ENCODE measurements at places on chromosomes 6 and 20.

GRCh38 chr6:159809149-159809548, 9.1 kb downstream of the PNLDC1 start:
- no peak for DNase-seq

DNA sequence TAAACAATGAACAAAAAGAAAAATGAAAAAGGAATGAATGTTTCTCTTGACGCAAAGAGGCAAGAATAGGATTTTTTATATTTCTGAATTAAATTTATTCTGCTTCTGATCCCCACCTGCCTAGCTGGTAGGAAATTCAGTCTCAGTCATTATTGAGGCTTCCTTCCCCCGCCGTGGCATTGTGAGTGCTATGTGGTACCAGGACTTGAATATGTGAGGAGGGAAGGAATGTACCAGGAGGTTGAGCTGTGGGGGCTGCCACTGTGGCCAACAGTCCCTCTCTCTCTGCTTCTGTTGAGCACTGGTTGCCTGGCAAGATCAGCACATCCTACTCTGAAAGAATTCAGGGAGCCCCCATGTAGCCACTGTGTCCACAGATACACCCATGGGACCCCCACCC, 368.1 kb upstream of the JARID2 start:
- no peak for DNase-seq

GRCh38 chr20:37327748-37328147, 18.2 kb upstream of the SRC start:
- no peak for DNase-seq

DNA sequence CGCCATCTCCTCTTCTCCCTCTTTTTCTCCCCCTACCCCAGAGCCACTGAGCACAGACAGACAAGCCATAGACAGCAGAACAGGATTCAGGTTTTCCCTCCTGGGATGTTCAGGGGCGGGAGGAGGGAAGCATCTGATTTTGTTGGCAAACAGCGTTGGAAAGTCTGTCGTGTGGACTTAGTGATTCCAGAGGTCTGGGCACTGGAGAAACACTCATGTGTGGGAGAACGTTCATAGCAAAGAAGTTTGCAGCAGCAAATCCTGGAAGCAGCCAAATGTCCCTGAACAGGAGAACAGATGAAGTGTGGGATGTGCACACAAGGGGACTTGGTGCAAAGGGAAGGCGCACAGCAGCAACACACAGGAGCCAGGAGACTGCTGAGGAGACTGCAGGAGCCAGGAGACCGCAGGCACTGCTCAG, 264.1 kb upstream of the CDYL start:
- DNase-seq, result no peak

- DNase-seq, result no peak
Observed at GRCh38 chr6:147448775-147449174, 59.7 kb upstream of the SAMD5 start.

DNA sequence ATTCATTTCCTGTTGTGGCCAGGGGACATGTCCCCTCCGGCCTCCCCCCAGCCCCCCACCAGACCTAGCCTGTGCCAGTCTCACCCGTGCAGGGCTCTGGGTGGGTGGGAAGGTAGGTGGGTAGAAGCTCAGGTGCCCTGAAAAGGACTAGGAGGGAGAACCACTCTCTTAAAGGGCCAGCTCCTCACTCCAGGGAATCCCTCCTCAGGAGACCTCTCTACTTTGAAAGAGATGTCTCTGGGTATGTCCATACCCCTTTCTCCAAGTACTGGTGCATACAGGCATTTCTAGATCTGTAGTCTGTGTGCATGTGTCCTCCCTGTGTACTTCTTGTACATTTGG, 60.8 kb upstream of the EPB41L1 start:
- no peak for DNase-seq

GRCh38 chr20:33985280-33985679, 8.4 kb upstream of the RALY start:
- no peak for DNase-seq

DNA sequence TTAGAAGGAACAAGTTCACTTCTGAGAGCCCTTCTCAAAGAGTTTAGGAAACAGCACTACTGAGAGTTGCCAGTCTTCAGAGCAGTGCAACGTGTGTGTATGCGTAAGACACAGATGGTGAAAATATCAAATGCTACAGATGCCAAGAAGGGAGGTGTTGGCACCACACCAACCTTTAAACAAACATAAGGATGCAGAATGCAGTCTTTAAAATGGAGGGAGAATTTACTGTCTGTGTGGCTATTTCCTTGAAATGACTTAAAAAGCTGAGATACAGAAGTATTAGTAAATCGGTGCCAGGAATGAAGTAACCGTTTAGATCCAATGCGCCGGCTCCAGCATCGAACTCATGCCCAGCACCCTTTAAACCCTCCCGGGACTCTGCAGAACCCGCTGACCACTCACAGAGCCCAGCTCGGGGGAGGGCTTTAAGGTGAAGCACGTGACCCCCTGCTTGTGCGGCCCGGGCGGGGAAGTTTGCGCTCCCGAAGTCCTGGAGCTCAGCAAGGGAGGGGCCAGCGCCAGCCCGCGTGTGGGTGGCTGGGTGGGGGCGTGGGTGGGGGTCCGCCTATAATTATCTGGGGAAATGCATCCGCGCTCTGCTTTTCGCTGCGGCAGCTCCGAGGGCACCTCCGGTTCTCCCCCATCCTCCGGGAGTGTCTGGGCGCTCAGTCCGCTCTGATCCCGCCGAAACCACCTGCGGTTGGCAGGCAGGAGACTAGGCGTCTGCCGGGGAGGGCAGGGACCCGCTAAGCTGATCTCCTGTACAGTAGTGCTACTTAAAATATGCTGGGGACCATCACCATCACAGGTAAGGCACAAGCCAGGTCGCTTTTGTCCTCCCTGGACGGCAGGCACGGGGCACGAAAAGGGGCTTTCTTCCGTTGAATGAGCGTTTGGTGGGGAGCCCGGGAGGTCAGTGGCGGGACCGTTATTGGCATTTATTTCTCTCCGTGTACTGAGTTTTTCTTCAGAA, 66.0 kb downstream of the ZBTB2 start:
- DNase-seq, result no peak

DNA sequence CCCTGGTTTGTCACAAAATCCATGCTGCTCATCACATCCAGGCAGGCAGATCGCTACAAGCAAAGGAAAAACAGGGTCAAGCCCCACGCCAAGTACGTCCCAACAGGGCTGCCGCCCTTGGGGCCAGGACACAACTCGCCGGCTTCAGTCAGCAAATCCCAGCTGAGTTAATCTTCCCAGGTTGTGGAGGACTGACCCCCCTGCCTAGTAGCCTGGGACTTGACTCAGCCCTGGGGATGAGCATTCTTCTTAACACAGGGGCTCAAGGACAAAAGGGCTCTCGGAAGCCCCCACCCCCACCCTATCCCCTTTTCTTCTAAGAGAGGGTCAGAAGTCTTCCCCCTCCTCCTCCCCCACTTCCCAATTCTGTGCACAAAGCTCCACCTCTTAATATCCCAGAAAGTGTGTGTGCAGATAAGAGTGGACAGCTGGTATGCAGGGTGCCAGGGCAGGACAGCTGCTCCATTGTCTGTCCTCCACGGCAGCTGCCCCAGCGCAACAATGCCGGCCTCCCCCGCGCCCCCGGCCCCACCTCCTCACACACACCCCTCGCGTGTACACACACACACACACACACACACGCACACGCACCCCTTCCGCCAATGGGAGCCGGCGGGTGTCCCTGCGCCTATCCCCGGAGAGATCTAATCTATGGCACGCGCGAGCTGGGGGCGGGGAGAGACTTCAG, 4.5 kb downstream of the DLL1 start:
- no peak for DNase-seq

- DNase-seq, result no peak
Observed at GRCh38 chr6:133637436-133637835, 251.5 kb upstream of the TCF21 start.

- DNase-seq, result no peak
Observed at GRCh38 chr20:22529150-22530019, 55.0 kb downstream of the FOXA2 start.

DNA sequence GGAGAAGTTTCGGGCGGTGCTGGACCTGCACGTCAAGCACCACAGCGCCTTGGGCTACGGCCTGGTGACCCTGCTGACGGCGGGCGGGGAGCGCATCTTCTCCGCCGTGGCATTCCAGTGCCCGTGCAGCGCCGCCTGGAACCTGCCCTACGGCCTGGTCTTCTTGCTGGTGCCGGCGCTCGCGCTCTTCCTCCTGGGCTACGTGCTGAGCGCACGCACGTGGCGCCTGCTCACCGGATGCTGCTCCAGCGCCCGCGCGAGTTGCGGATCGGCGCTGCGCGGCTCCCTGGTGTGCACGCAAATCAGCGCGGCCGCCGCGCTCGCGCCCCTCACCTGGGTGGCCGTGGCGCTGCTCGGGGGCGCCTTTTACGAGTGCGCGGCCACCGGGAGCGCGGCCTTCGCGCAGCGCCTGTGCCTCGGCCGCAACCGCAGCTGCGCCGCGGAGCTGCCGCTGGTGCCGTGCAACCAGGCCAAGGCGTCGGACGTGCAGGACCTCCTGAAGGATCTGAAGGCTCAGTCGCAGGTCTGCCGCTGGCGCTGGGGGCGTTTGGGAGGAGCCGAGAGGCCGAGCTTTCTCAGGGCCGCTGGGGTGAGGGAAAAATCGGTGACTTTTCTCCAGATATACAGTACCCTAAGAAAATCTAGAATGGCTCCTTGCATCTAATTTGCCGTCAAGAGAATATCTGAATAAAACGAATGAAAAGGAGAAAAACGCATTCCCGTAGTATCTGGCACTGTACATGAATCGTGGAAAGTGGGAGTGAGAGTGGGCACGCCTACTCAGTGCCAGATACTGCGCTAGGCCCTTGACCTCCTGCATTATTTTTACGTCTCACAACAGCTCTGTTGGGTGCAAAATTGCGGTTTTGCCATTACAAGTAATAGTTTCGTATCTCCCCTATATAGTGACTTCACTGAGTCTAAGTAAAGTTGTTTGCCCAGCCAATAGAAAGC, 1.0 kb downstream of the CALHM6 start:
- DNase-seq, result peak; percentile 13

GRCh38 chr6:80639181-80639629, 532.7 kb downstream of the BCKDHB start:
- DNase-seq, result no peak

DNA sequence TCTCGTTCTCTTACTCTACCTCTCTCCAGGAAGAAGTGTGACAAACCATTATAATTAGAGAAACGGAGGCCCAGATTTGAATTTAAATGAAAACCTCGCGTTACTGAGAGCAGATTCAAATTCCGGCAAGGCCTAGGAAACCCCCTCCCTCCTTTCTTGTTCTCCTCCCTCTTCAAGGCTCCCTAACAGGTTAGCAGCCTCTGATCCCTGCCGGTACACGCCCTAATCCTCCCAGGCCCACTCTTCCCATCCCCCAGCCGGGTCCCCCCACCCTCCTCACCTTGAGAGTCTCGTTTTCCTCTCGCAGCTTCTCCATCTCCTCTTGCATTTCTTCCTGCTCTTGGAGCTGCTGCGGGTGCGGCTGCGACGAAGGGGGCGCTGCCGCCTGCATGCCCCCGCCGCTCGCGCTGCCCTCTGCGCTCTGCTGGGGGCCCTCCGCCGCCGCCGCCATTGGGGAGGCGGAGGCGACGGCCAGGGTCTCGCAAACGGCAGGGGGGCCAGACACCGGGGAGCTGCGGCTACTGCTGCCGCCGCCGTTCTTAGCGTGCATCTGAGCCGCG, 3.8 kb downstream of the MTCL3 start:
- DNase-seq, result no peak

GRCh38 chr6:46014511-46015118, 1.0 kb downstream of the CLIC5 start:
- no peak for DNase-seq

DNA sequence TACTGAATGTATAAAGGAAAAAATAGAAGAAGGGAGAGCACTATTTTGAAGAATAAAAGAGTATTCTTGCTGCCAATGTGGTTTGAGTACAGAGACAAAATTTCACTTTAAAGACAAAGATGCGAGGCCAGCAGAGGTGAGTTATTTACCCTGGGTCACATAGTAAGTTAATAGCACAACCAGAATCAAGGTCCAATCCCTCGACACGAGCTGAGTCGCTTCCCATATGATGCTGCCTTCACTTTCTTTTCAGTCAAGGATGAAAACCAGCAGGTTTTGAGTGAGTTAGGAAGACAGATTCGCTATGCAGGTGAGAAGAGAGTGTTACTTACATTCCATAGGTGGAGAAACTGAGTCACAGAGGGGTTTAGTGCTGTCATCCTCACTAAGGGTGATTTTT, 75.8 kb downstream of the F13A1 start:
- DNase-seq, result no peak

- no peak for DNase-seq
Observed at GRCh38 chr6:30814146-30815040, 69.9 kb upstream of the DDR1 start.

- no peak for DNase-seq
Observed at GRCh38 chr20:1108437-1108920, 9.9 kb upstream of the PSMF1 start.

DNA sequence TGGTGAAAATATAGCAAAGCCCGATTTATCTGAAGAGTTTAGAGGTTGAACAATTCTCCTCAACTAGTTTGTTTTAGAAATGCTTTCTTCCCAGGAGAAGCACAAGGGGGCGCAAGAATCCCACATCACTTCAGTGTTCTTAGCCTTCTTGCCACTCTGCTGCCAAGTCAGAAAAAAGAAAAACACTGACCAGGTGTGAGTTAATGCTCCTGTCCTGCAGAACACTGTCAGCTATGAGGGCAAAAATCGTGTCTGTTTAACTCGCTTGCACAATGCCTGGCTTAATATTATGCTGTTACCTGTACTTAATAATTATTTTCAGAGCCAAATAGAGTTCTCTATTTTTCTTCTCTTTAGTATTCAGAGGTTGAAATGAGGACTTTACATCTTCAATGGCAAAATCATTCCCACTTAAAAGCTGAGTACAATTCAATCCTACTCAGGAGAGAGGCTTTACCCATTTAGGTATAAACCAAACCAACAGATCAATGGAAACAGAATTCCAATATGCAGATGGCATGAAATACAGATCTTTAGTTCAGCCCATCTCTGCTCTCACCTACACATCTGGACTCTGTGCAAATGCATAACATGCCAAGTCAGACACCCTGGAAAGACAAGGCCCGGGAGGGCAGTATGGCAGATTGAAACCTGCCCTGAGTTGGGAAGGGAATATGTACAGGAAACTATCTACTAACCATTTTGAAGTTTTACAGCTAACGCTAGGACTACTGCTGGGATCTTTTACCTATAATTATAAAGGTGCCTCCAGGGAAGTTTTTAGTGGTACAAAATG, 71.4 kb upstream of the TULP1 start:
- peak; percentile 60 for DNase-seq

DNA sequence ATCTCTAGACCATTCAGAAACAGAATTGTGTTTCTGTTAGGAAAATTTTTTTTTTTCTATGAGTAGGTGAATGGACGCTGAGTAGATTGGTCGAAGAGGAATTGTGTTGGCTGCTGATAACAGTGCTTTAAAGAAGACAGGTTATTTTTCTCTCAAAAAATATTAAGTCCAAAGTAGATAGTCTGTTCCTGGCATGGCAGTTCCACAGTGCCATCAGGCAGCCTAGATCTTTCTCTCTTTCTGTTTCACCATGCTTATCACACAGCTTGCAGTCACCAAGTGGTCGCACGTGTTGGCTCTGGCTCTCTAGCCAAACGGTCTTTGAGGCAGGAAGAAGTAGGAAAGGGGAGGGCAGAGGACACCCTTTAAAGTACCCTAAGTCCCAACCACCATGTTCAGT, 22.4 kb upstream of the SERINC3 start:
- no peak for DNase-seq

All from stimulated activated CD8-positive, alpha-beta memory T cell treated with anti-CD3 and anti-CD28 coated beads, Interleukin-2, amount 100 ng/mL, for 1 hour (primary cell).